ENCODE measurements at places on chromosomes 4 and X.
A peak's percentile ranks its signal among the peaks of the same experiment; 100 is the strongest.

DNA sequence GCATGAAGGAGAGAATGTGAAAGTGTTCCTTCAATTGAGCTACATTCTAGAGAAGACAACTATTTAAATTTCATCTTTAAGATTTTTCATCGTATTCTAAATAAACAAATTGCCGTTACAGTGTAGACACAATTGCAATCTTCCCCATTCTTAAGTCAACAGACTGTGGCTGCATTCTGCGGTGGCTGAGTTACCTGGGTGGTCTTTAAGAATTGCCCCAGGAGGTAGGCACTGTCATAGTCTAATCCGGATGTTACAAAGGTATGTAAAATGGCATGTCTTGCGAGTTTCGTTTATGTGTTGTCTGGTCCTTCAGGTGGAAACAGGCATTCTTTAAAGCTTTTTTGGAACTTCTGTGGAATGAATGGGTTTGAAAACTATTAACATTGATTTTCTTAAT is 586.1 kb upstream of the PITX2 start:
- no peak for DNase-seq

GRCh38 chr4:57639561-57640382 is 529.6 kb upstream of the IGFBP7 start:
- no peak for DNase-seq

GRCh38 chrX:123603491-123603890 is 129.4 kb downstream of the THOC2 start:
- DNase-seq, result no peak

GRCh38 chr4:111979921-111980320 is 165.3 kb upstream of the FAM241A start:
- DNase-seq, result no peak

DNA sequence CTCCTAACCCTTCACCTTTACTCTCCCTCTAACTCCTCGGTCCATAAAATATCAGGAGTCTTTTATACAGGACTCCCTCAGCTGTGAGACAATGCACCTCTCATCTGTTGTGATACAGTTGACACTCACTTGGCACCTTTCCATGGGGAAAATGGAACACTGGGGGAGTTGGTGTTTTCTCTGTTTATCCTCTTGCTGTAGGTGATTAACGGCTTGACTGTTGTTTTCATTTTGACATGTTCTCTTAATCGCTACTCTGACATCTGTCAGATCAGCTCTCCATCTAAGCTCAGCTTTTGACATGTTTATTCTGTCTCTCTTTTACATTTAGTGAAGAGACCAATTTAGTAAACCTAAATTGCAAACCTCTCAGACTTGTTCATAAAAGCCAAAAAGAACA is 604.8 kb downstream of the TRAM1L1 start:
- DNase-seq, result no peak

- DNase-seq, result no peak
These were observed 170.2 kb downstream of the ADGRA3 start for GRCh38 chr4:22345678-22346077.

- DNase-seq, result no peak
These were observed 1806.3 kb upstream of the ADGRL3 start for GRCh38 chr4:59393780-59394179.

GRCh38 chr4:5553801-5554200 is 154.6 kb downstream of the EVC2 start:
- no peak for DNase-seq

- DNase-seq, result no peak
These were observed 394.1 kb downstream of the GALNTL6 start for GRCh38 chr4:172207258-172207657.

- peak; percentile 8 for DNase-seq
These were observed 139.2 kb upstream of the ANK2 start for GRCh38 chr4:112910109-112910736.

DNA sequence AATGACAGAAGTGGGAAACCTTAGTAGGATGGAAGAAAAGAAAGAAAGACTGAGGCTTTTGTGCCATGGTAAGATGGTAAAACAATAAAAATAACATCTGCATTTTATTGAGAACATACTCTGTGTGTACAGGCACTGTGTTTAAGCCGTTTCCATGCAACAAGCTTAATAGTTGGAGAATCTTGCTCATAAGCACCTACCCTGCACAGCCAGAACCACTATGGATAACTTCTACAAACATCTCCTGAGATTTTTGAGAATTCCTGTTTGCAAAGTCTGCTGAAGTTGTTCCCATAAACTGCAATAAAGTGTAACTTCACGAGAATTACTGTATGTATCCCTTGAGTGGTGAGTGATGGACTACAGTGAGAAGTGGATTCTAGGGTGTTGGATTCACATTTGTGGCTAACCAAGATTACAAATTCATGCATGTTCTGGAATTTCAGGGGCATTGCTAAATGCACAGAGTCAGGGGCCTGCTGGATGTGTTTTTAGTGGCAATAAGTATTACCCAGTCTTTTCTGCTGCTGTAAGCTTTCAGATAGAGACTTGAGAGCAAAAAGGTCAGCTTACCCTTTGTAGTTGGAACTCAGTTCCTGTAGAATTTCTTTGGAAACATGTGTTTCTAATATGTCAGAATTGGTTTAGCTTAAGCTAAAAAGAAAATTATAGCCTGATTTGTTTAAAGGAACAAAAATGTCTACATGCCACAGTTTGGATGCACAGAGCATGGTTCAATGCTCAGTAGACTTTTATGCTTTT is 132.5 kb downstream of the AFF1 start:
- no peak for DNase-seq

DNA sequence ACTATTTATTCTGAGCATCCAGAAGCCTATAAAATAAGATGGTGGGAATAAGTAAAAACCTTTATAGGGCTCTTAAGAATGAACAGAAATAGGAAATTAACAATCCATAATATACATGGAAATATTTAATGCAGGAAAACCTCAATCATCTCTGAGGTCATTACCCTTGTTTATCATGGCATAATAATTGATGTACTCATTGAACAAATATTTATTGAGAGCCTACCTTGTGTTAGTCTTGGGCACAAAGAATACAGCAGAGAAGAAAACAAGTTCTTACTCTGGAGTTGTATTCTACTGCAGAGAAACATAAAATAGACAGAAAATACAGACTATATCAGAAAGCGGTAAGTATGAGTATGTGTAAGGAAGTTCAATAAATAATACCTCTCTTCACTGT is 167.2 kb downstream of the COX18 start:
- no peak for DNase-seq

DNA sequence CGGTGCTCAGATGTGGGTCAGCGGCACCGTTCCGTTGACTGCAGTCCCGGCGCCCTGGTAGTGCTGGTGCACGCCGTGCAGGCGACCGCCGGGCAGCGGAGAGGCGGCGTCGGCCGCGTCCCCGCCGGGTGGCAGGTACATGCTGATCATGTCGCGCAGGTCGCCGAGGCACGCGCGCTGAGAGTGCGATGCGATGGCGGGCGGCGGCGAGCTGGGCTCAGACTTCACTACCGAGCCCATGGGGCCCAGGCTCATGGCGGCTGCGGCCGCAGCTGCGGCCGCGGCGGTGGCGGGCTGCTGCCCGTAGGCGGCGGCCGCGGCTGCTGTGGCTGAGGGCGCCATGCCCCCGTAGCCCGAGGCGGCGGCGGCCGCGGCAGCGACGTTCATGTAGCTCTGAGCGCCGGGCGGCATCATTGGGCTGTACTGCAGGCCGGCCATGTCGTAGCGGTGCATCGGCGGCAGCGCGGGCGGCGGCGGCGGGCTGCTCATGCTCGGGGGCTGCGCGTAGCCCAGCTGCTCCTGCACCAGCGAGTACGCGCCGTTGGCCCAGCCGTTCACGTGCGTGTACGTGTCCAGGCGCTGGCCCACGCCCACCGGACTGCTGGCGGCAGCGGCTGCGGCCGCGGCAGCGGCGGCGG is 1.0 kb downstream of the SOX3 start:
- DNase-seq, result peak; percentile 13

GRCh38 chr4:108165586-108165985 is 3.1 kb downstream of the LEF1 start:
- DNase-seq, result no peak

DNA sequence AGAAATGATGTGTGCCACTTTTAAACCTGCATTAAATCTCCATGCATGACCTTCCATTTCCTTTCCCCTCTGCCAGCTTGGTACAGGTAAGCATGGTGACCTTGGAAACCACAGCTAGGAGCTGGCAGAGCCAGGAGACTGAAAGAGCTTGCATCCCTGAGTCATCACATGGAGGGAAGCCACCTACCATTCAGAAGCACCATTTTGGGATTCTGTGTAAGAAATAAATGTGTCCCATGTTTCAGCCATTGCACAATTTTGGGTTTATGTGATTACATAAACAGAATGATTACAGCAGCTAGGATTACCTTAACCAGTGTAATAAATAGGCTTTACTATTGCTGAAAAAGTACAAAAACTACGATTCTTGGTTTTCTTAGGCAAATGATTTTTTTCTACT is 17.3 kb upstream of the CCDC149 start:
- DNase-seq, result no peak

DNA sequence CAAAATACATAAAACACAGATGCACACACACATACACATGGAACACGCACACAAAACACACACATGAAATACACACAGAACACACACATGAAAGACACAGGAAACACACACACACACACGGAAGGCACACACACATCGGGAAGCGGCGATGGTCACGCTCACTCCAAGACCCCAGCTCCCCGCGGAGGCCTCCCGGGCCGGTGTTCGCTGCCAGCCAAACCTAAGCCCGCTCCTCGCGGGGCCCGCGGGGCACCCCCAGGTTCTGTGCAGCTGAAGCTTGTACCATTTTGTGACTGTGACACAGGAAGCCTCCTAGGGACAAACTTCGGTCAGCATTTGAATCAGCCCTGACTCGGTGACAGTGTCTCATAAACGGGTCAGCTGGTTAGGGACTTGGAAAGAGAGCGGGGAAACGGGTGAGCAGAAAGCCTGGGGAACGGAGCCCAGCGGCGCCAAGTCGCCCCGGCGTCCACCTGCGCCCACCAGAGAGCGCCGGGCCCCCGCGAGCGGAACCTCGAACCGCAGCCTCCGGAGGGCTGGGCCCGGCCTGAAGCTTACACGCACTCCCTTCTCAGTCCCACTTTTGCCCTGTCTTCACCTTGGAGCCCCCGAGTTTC is 32.1 kb downstream of the F11 start:
- no peak for DNase-seq

DNA sequence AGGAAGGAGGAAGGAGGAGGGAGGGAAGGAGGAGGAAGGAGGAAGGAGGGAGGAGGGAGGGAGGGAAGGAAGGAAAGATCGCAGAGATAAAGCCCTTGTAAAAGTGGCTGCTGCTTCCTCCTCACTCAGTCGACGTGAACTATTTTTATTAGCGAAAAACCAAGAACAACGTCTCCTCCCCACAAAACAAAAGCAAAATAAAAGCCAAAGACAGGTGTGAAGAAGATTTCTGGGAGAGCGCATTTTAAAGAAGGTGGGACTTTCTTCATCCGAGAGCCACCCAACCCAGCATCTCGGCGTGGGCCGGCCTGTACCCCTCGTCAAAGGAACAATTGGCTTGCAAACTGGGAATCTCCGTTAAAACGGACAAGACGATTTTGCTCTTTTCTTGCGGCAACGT is 40.7 kb upstream of the ASMTL start:
- no peak for DNase-seq

DNA sequence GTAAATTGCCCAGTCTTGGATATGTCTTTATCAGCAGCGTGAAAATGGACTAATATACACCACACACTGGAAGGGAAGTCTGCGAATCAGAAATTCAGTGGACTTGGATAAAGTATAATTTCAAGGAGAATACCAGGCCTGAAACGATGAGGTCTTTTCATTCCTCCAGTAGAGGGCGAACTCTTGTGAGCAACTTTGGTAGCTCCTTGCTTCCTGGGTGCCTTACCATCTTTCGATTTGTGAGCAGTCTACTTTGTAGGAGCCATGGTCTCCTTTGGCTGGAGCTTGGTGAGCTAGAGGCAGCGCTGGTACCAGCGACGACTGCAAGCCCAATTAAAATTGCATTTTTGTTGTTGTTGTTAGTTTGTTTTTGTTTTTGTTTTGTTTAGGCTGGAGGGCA is 791.9 kb downstream of the FAT4 start:
- DNase-seq, result no peak

DNA sequence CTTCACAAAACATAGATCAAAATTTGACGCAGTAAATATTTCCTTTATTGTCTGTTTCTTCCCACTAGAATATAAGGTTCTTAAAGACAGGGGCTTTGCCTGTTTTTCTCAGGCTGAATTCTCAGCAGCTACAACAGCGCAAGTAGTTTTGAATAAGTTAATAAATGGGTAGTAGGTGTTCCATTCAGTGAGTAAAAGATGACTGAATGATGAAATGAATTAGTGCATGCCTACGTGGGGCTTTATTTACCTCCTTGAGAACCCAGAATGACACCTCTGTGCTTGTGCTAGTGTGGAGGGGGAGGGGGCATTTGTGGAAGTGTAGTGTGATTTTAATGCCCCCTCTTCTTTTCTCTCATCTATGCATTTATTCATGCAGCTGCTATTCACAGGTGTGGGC is 278.9 kb downstream of the FBXW7 start:
- no peak for DNase-seq

- DNase-seq, result no peak
These were observed 98.1 kb upstream of the C1GALT1C1 start for GRCh38 chrX:120727911-120728310.

- no peak for DNase-seq
These were observed 373.7 kb upstream of the FTHL17 start for GRCh38 chrX:31445542-31445941.

- no peak for DNase-seq
These were observed 297.5 kb upstream of the DCAF8L1 start for GRCh38 chrX:28278726-28279125.

DNA sequence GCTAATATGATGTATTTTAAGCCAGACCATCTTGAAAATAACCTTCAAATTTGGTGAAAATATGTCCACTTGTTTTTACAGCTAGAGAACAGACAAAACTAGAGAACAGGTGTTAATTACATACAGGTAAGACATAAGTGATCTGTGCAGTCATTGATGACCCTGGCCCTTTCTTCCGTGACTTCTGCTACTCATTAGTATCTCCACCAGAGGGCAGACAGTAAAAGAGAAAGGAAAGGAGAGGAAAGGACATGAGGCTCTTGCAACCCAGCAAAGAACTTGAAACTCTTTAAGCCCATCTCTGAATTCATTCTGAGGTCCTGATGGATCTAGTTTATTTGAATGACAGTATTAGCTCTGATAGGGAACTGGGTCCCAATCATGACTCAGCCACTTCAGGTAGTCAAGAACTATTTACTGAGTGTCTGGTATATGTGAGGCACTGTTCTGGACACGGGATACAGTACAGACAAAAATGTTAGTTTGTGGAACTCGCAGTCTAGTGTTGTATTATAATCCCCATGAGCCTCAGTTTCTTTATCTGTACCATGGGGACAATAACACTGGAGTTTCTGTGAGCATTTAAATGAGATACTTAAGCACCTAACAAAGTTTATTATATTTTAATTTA is 121.0 kb upstream of the TEX13D start:
- no peak for DNase-seq

DNA sequence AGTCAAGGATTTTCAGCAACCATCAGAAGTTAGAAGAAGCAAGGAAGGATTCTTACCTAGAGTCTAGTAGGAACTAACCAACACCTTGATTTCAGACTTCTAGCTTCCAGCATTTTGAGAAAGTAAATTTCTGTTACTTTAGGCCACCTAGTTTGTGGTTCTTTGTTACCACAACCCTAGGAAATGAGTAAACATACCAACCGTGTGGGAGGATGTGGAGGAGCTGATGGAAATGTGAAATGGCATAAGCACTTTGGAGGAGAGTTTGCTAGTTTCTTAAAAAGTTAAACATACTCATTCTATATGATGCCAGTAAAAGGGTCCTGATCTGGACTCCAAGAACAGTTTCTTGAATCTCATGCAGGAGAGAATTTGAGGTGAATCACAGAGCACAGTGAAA is 679.4 kb downstream of the PDHA2 start:
- DNase-seq, result no peak

Data from hypothalamus (tissue), 51 donors.